Lower lobe of right lung (tissue), 2 donors: ENCODE measurements at places on chromosomes 6 and 20.

- no peak for DNase-seq
These were observed 75.1 kb downstream of the CDC40 start for GRCh38 chr6:110255211-110255750.

GRCh38 chr6:111626441-111626840 is 20.8 kb upstream of the TRAF3IP2 start:
- DNase-seq, result no peak

DNA sequence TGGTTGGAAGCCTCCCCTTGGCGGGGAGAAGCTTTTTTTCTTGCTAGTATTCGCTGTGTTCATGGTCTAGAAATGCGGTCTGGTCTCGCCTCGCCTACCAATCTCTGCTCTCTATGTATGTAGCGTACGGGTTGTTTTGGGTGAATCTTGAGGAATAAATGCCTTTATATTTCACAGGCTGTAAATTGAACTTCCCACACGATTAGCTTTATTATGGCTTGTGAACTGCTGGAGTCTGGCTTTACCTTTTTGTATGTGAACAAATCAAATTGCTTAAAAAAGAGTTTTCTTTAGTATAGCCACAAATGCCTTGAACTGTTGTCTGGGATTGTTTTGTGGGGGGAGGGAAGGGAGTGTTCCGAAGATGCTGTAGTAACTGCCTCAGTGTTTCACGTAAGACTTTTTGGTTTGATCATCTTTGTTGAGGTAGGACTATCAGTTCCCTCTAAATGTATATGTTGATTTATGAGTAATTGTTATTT is 2.2 kb downstream of the INSM1 start:
- DNase-seq, result no peak

GRCh38 chr20:35355372-35355771 is 56.4 kb downstream of the UQCC1 start:
- DNase-seq, result no peak

GRCh38 chr6:35468980-35469750 is 964 bp downstream of the RPL10A start:
- DNase-seq, result no peak

DNA sequence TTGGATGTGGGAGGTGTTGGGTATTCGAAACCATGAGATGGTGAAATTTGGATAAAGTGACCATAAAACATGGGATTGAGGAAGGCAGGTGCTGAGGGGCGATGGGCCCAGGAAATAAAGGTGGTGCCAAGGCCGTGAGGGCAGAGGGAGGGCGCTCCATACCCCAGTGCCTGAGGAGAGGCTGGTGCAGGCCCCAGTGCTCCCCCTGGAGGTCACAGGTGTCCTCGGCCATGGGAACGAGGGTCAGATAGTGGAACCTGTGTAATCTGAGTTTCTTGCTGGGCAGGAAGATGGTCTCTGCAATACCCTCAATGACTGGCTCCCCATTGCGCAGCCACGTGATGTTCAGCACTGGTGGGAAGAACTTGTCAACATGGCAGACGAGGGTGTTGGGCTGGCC is 16.2 kb downstream of the HLA-DPB1 start:
- DNase-seq, result peak; percentile 73

GRCh38 chr6:160069050-160069454 is 52.6 kb upstream of the SLC22A1 start:
- DNase-seq, result no peak

GRCh38 chr6:38612143-38612965 is 27.4 kb downstream of the BTBD9 start:
- DNase-seq, result no peak

DNA sequence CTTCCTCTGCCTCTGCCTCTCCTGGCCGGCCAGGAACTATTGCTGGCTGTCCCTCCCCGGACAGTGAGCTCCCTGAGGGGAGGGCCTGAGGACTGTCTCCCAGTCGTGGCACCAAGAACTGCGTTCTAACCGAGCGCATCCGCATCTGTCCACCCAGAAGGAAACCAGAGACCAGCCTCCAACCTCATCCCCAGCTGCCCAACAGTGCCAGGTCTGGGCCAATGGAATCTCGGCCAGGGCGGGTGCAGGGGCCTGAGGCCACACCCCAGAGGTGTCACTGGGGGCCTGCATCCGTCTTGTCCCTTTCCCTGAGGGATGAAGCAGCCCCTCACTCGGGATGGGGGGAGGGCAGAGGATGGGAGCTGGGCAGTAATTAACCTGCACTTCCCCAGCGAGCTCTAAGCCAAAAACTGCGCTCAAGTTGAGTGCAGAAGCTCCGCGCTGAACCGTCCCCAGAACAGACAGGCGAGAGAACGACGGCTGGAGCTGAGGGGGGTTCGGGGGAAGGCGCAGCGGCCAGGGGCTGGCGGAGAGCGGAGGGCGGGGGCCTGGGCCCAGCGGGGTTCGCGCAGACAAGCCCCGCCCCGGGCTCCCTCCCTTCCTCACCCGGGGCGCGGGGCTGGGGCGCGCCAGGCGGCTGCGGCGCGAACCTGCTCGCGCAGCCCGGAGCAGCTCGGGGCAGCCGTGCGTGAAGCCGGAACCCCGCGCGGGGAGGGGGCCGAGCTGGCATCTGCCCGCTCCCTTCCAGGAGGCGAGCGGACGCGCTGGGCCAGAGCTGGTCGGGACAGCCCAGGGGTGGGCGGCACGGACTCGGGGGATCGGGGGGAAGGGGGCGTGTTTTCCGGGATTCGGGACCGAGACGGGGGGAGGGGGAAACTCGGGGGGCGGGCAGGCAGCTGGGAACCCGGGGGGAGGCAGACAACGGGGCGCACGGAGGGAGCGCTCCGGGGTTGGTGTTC is 1.4 kb downstream of the TFEB start:
- DNase-seq, result peak; percentile 86

GRCh38 chr6:38673397-38674165 is 29.4 kb downstream of the GLO1 start:
- no peak for DNase-seq

GRCh38 chr6:99613705-99614429 is 7.2 kb downstream of the PRDM13 start:
- peak; percentile 46 for DNase-seq

- no peak for DNase-seq
These were observed 89.1 kb upstream of the F13A1 start for GRCh38 chr6:6409397-6410030.

DNA sequence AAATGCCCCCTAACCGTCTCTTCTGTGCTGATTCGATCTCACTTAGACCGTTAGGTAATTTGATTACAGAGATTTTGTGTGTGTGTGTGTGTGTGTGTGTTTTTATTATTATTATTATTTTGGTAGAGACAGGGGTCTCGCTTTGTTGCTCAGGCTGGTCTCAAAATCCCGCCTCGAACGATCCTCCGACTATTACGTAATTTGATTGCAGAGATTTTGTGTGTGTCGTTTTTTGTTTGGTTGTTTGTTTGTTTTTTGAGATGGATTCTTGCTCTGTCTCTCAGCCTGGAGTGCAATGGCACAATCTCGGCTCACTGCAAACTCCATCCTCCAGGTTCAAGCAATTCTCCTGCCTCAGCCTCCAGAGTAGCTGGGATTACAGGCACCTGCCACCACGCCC is 28.3 kb downstream of the FOXF2 start:
- no peak for DNase-seq

- DNase-seq, result peak; percentile 67
These were observed 6.8 kb downstream of the MKKS start for GRCh38 chr20:10427060-10427692.

GRCh38 chr6:23357185-23357766 is 768.7 kb upstream of the NRSN1 start:
- DNase-seq, result no peak

DNA sequence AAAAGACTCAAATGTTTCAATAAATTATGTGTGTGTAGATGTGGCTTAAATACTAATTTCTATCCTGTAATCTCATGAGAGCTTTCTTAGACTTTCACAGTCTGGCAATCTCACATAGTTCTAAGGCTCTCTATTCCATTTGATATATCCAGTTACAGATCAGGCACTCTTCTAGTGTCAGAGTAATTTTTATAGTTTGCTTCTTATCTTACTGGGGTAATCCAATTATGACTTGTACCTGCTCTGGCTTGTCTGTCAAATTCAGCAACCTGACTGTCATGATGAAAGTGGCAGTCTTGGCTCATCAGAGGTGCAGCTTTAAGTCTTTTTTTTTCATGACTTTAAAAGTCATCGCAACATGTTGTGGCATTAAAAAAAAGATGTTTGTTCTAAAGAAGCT is 513.2 kb upstream of the MAN1A1 start:
- no peak for DNase-seq

GRCh38 chr6:11727346-11727997 is 51.1 kb downstream of the ADTRP start:
- DNase-seq, result no peak

- DNase-seq, result no peak
These were observed 172.8 kb upstream of the ARG1 start for GRCh38 chr6:131400054-131400778.

- no peak for DNase-seq
These were observed 11.3 kb downstream of the TULP4 start for GRCh38 chr6:158323561-158323958.

GRCh38 chr6:26536571-26537159 is 1.5 kb upstream of the HMGN4 start:
- no peak for DNase-seq

GRCh38 chr20:56730996-56731395 is 101.9 kb downstream of the TFAP2C start:
- no peak for DNase-seq

GRCh38 chr6:142695016-142695415 is 250.0 kb downstream of the HIVEP2 start:
- no peak for DNase-seq

DNA sequence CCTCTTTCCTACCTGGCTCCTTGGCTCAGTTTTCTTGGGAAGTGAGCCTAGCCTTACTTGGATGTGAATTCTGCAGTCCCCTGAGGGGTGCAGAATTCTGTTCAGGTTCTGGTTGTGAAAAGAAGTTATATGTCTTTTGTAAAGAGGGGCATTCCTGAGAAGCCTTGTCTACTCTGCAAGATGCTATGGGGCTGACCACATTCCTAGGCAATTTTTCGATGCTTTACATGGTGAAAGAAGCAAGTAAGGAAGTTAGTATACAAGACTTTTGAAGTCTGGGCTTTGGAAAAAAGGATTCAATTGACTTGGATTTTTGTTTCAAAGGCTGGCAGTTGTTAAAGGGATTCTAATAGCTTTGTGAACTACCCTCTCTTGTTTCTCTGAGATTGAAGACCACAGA is 167.9 kb upstream of the STMND1 start:
- no peak for DNase-seq

GRCh38 chr20:56249244-56249955 is 868 bp downstream of the MC3R start:
- DNase-seq, result no peak

DNA sequence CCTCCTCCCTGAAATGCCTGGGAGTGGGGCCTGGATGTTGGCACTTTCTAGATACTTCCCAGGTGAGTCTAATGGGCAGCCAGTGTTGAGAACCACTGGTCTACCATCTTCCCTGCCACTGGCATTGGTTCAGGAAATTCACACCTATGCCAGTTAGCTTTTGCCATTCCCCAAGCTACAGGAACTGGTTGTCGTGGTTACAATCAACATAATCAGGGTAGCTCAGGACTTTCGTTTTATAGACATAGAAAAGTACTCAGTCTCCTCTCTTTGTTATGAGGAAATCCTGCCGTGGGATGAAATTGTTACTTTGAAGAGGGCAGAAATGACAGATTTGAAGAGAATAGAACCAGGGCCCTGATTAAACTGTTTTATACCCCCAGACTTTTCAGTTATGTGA is 127.9 kb upstream of the FOXO3 start:
- no peak for DNase-seq

GRCh38 chr6:54252916-54253315 is 55.3 kb upstream of the TINAG start:
- no peak for DNase-seq

GRCh38 chr6:167494698-167495435 is 170.0 kb downstream of the TTLL2 start:
- DNase-seq, result no peak

DNA sequence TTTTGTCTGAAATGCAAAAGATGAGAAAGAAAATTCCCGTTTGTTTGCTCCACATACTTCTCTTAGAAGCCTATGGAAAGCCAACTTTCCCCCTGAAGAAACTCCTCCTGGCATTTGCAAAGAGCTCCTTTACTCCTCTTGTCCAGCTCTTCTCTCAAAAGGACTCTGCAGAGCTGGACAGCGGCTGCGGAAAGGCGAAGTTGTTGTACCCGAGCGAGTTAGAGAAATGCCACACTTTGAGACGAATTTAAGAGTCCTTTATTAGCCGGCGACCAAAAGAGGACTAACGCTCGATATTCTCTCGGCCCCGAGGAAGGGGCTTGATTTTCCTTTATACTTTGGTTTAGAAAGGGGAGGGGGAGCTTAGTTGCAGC is 157.8 kb downstream of the TRIM27 start:
- no peak for DNase-seq

- DNase-seq, result no peak
These were observed 5.2 kb downstream of the RNF217 start for GRCh38 chr6:124967444-124967843.

- no peak for DNase-seq
These were observed 3.2 kb downstream of the GFOD1 start for GRCh38 chr6:13484138-13484708.

- no peak for DNase-seq
These were observed 32.2 kb downstream of the CD83 start for GRCh38 chr6:14149739-14150130.

DNA sequence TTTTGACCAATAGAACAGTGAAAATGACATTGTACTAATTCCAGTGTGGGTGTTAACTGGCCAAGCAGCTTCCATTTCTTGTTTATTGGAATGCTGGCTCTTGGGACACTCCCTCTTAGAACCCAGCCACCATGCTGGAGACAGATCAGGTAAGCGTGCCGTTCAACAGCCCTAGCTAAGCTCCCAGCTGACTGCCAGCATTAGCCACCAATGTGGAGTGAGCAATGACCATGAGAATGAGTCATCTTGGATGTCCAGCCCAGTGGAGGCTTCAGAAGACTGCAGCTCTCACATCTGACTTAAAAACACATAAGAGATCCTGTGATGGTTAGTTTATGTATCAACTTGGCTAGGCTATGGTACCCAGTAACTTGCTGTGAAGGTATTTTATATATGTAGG is 3.0 kb upstream of the LINC00237 start:
- no peak for DNase-seq

DNA sequence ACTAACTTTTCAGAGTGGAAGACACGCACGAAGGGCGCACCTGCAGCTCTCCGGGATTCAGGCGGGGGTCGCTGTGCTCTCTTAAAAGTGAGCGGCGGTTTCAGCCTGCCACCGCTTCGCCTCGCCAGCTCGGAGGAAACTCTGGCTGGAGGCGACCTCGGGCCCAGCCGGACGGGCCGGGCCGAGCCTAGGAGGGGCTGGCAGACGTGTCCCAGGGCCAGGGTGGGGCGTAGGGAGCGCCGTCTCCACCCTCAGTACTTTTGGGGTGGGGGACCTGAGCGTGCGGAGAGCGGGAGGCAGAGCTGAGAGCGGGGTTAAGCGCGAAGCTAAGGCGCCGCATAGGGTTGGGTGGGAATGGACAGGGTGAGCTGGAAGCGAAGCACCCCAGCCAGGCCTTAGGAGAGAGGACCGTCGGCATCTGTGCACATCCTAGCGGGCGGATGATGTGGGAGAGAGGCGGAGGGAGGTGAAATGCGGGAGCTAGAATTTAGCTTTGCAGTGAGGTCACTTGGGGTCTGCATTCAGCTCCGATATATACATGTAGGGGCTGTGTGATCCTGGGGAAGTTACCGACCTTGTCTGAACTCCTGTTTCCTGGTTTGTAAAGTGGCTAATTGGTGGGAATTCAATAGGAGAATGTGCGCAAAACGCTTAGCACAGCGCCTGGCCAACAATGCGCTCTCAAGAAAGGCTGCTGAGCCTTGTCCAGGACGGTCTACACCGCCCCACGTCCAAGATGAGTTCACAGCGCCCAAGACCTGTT is 6.5 kb upstream of the TFAP2A start:
- DNase-seq, result no peak

GRCh38 chr20:34974246-34974645 is 18.6 kb downstream of the MYH7B start:
- DNase-seq, result no peak
